ENCODE measurements at places on chromosomes 11 and 22. TPM values are rescaled to one million over a fixed set of nuclear protein-coding genes. Genes with fewer than 3 reads are reported as not detected.

Gene FBLN1
- 500 TPM for total RNA-seq

Gene GRM5
- total RNA-seq = 4.3 TPM

Gene ASRGL1
- 7.3 TPM for total RNA-seq

Gene MMP12
- total RNA-seq = 0.23 TPM

DNA sequence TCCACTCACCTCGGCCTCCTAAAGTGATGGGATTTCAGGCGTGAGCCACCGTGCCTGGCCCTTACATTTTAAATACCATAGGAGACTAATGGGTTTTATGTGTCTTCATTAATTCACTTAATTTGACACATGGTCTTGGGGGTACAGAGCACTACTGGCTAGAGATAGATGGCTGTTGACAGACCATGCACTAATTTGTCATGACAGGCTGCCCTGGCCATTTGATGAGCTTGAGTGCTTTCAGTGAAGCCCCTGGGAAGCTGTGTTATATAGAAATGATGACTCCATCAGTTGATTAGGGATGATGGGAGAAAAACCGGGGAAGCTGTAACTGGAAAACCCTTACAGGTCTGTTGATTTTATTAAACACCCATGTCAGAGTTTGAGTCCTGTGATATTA, 6.6 kb downstream of the PHF5A start:
- H3K36me3 ChIP-seq = no peaks in the 10 kb centered on the region
- no peaks in the 10 kb centered on the region for H3K27me3 ChIP-seq
- no peak for DNase-seq

- peak within 1 kb of the TSS; percentile 31 for H3K27ac ChIP-seq
- peak; percentile 97 for DNase-seq
- no peaks in the 10 kb centered on the region for H3K4me1 ChIP-seq
- H3K4me3 ChIP-seq = peak within 1 kb of the TSS; percentile 71
- no peaks in the 10 kb centered on the region for H3K27me3 ChIP-seq
These were observed at the start of gene SMPD1 for GRCh38 chr11:6389905-6390717. Gene SMPD1 (plus strand): TSS chr11:6390474. CDS start chr11:6390599, 125 bp downstream.

DNA sequence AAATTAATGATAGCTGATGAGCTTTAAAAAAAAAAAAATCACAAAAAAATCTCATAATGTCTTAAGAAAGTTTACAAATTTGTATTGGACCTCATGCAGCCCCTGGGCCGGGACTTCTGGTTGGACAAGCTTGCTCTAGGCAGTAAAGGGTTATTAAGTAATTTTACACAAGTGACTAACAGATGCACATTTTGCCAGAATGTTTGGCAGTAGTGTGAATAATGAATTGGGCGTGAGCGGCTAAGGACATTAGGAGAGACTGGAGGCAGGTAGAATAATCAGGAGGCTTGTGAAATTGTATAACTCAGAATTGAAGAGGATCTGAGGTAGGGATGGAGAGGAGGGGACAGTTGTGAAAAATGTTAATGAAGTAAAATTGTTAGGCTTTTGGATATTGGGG, 77.4 kb downstream of the HIPK3 start:
- H3K27ac ChIP-seq = no peak overlapping the region
- no peaks in the 10 kb centered on the region for H3K27me3 ChIP-seq
- H3K4me1 ChIP-seq = peaks cover 3% of the 10 kb centered on the region

DNA sequence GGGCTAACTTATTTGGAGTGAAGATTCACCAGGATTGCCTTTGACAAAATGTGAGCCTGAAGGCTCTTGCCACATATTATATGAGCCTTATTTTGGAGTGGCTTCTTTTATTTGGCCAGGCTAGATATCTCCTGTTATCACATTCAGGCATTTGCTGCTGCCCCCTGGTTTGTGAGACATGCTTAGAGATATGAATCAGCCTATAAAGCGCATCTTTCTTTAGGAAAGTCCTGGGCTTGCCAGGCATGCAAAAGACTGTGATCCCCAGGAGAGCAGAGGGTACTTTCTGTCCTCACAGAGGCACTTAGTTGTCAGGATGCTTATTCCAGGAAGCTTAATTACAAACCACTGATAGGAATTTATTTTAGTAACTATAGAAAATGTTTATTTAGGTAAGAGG, 333.3 kb downstream of the FAT3 start:
- no peaks in the 10 kb centered on the region for H3K36me3 ChIP-seq
- no peaks in the 10 kb centered on the region for H3K27me3 ChIP-seq
- H3K4me3 ChIP-seq = no peak overlapping the region

- H3K36me3 ChIP-seq = no peaks in the 10 kb centered on the region
- H3K27ac ChIP-seq = no peak overlapping the region
- no peaks in the 10 kb centered on the region for H3K4me1 ChIP-seq
- H3K27me3 ChIP-seq = no peaks in the 10 kb centered on the region
These were observed 14.8 kb downstream of the CHKA start for GRCh38 chr11:68106165-68106940.

DNA sequence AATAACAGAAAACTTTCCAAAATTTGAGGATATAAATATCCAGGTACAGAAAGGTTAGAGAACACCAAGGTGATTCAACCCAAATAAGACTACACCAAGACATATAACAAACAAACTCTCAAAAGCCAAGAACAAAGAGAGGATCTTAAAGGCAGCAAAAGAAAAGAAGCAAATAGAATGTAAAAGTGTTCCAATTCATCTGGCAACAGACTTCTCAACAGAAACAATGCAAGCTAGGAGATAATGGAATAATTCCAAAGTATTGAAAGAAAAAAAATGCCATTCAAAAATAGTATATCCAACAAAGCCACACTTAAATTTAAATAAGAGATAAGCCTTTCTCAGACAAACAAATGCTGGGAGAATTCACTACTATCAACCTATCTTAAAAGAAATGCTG, 153.0 kb upstream of the FAT3 start:
- H3K27me3 ChIP-seq = no peaks in the 10 kb centered on the region
- H3K4me1 ChIP-seq = no peaks in the 10 kb centered on the region
- no peaks in the 10 kb centered on the region for H3K36me3 ChIP-seq
- no peak for DNase-seq
- H3K27ac ChIP-seq = no peak overlapping the region
- no peak overlapping the region for H3K4me3 ChIP-seq

GRCh38 chr11:132743601-132744000, 788.7 kb downstream of the OPCML start:
- no peak for DNase-seq
- H3K4me1 ChIP-seq = no peaks in the 10 kb centered on the region
- H3K27ac ChIP-seq = no peak overlapping the region
- H3K36me3 ChIP-seq = no peaks in the 10 kb centered on the region
- no peak overlapping the region for H3K4me3 ChIP-seq

GRCh38 chr11:10483584-10483983, 28.5 kb downstream of the AMPD3 start:
- DNase-seq = no peak
- H3K27me3 ChIP-seq = no peaks in the 10 kb centered on the region

- DNase-seq = no peak
- no peaks in the 10 kb centered on the region for H3K27me3 ChIP-seq
- H3K27ac ChIP-seq = no peak overlapping the region
- no peak overlapping the region for H3K4me3 ChIP-seq
These were observed 1256.1 kb upstream of the CNTN5 start for GRCh38 chr11:97764605-97765004.

GRCh38 chr22:26901198-26901816, 243.9 kb downstream of the MIAT start:
- no peaks in the 10 kb centered on the region for H3K4me1 ChIP-seq
- no peaks in the 10 kb centered on the region for H3K27me3 ChIP-seq
- H3K36me3 ChIP-seq = no peaks in the 10 kb centered on the region
- no peak overlapping the region for H3K27ac ChIP-seq
- DNase-seq = no peak

DNA sequence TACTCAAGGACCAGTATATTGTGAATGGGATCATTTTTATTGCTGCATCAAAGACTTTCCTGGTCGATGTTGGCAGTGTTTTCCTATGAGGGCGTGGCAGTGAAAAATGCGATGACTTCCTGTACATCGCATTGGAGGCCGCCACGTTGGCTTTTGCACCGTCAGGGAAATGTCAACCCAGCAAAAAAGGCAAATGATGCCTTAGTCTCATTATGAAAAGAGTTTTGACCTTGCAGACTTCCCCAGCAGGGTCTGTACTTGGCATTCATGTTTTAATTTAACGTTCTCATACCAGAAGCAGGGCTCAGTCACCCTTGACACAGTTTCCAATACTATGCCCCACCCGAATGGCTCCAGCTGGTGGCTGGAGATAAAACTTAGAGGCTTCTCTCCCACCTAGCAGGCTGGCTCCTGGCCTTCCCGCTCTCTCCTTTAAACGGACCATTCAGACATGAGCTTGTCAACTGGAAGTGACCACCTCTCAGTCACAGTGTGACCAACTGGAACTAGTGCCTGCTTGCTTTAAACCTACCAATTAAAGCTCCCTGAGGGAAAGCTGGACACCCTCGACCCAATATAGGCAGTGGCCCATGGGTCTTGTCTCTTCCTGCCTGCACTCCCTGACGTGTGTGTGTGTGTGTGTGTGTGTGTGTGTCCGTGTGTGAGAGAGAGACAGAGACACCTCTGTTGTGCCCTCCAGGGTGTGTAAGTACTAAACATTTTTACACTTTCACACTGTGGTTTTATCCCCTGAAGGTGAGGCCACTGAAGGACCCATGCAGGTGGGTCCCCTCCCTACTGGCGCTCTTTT, 8.7 kb upstream of the GDPD5 start:
- no peak overlapping the region for H3K4me3 ChIP-seq
- H3K27me3 ChIP-seq = no peaks in the 10 kb centered on the region
- H3K27ac ChIP-seq = no peak overlapping the region
- no peak for DNase-seq
- H3K4me1 ChIP-seq = no peaks in the 10 kb centered on the region

GRCh38 chr22:43477966-43478365, 66.2 kb downstream of the MPPED1 start:
- DNase-seq = no peak
- H3K4me3 ChIP-seq = no peak overlapping the region
- no peak overlapping the region for H3K27ac ChIP-seq
- no peaks in the 10 kb centered on the region for H3K27me3 ChIP-seq

DNA sequence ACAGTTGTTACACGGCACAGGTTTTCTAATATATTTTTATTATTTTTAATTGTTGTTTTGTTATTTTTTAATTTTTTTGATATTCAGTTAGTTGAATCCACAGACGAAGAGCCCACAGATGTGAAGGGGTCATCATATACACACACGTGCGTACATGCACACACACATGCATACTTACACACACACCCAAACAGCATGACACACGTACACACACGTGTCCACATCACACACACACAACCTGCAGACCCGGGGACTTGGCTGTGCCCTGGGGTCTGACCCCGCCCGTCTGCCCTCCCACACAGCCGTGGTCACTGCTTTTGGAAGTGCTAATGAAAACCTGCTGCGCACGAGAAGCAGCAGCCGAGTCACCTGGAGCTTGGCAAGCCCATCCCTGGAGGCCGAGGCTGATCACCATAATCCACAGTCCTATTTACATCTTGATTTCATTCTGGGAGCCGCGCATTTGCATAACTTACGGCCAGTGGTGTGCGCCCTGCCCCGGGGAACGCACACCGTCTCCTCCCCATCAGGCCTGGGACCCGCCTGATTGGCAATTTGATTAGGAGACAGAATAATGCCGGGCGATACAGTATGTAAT, 110.3 kb downstream of the BRD1 start:
- no peak overlapping the region for H3K27ac ChIP-seq
- no peaks in the 10 kb centered on the region for H3K36me3 ChIP-seq
- DNase-seq = no peak
- H3K4me3 ChIP-seq = no peak overlapping the region

DNA sequence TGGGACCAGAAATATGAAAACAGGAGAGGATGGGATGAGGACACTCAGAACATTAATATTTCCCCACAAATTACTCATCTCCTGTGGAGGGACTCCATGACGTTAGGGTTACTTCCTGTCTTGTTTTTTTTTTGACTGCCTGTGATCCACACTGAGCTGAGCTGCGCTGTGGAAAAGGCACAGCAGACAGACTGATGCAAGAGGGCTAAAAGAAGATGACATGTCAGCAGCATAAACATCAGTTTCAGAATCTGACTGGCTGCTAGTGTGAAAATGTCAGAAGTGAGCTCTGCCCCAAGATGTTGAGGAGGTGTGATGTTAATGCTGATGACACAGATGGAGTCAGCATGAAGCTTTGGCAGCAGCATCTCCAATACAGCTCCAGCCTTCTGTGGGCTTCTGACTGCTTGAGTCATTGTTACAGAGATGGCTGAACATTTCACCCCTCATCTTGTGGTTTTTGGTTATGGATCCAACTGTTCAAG, 286.8 kb downstream of the BLID start:
- H3K36me3 ChIP-seq = no peaks in the 10 kb centered on the region
- DNase-seq = no peak
- H3K4me1 ChIP-seq = no peaks in the 10 kb centered on the region
- H3K27ac ChIP-seq = no peak overlapping the region
- H3K4me3 ChIP-seq = no peak overlapping the region

DNA sequence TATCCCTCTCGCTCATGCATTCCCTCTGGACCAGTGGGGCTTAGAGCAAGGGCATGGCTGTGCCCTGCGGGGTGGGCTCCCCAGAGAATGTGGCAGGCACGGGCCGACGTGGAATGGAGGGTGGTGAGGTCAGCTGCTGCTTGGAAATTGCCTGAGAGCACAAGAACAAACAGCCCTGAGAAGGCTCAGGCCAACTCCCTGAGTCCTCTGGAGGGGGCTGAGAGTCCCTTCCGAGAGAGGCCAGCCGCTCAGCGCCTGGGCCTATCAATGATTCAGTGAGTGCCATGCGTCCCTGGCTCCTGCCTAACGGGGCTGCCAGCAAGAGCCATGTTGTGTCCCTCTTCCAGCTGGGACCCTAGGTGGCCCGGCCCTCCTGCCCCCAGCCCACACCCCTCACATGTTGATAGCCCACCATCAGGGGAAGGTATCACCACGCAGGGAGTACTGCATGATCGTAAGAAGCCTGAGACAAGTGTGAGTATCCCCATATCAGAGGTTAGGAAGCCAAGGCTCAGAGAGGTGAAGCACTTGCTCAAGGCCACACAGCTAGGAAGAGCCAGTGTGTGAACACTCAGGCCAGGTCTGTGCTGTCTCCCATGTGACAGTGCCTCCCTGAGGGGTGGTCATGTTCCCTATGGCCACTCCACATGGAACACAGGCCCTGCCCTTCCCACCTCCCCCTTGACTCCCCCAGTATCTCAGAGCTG, 55.8 kb downstream of the NECTIN1 start:
- no peaks in the 10 kb centered on the region for H3K4me1 ChIP-seq
- no peaks in the 10 kb centered on the region for H3K27me3 ChIP-seq
- H3K36me3 ChIP-seq = no peaks in the 10 kb centered on the region
- no peak overlapping the region for H3K4me3 ChIP-seq

All from aorta (tissue), 5 donors.